Keratinocyte (primary cell): ENCODE measurements at places on chromosomes 13 and 19. TPM values are rescaled to one million over a fixed set of nuclear protein-coding genes. Genes with fewer than 3 reads are reported as not detected.

TEX101 gene
- 0.18 TPM in 1 of 3 replicates, not detected in the others for polyA plus RNA-seq

DNA sequence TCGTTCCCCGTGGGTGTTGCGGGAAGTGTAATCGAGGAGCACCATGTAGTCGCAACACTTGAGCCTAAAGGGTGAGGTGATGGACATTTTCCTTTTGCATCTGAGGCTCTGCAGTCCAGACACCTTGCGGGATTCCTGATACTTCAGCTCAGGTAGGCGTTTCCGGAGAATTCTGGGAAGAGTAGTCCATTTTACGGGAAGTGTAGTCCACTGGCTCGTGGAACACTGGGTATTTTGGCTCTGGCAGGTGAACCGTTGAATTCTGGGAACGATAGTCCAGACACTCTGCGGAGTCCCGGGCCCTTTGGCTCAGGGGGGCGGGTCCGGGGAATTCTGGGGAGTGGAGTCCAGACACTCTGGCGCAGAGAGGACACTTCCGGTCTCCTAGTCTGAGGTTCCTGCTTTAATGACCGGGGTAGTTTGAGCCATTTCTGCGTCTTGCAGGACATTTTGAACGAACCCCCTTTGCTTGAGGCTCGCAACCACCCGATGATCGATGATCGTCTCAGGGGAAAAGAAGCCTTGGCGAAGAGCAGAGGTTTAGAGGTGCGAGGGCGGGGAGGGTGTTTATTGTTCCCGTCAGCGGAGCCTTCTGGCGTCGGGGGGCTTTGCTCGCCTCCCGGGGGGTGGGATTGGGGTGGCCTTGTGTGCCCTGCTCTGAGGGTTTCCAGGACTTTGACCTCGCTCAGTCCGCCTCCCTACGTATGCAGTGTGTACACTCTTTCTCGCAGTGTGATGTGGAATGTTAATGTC, at the start of gene ZNF223:
TSS of gene ZNF223 (plus strand) at position 387 of the 753 bp plus-strand sequence. CDS start 3,141 bp downstream, outside the sequence.
- peaks cover 3% of the 10 kb centered on the region for H3K36me3 ChIP-seq
- peaks cover 9% of the 10 kb centered on the region for H3K4me1 ChIP-seq
- H3K27me3 ChIP-seq, result no peaks in the 10 kb centered on the region
- H3K27ac ChIP-seq, result peak within 1 kb of the TSS; percentile 65
- peak; percentile 54 for DNase-seq

- no peaks in the 10 kb centered on the region for H3K27me3 ChIP-seq
- no peak overlapping the region for H3K27ac ChIP-seq
- H3K4me1 ChIP-seq, result no peaks in the 10 kb centered on the region
These were observed 44.7 kb downstream of the TM9SF2 start for GRCh38 chr13:99545979-99546378.

- H3K36me3 ChIP-seq, result no peaks in the 10 kb centered on the region
- no peak overlapping the region for H3K4me3 ChIP-seq
- H3K27me3 ChIP-seq, result no peaks in the 10 kb centered on the region
- DNase-seq, result no peak
- H3K4me1 ChIP-seq, result no peaks in the 10 kb centered on the region
These were observed 760.7 kb upstream of the SLITRK6 start for GRCh38 chr13:86559901-86560300.

DNA sequence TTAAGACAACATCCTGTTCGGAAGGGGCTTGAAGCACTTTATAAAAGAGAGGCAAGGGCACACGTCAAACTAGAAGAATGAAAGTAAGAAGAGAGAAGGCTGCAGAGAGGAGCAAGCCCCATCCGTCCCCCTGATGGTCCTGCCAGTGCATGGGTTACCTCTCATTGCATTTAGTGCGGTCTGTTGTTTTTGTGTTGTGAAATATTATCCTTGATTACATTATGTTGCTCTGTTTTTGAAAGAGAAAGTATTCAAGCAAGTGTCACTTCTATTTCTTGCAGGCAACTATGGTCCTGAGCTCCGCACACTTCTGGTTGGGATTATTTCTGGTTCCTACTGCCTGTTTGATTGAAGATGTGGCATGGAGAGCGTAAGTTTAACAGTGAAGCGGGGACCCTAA, 90.5 kb downstream of the SHISA2 start:
- H3K36me3 ChIP-seq, result no peaks in the 10 kb centered on the region
- no peak for DNase-seq
- H3K27me3 ChIP-seq, result no peaks in the 10 kb centered on the region
- H3K27ac ChIP-seq, result no peak overlapping the region
- H3K4me3 ChIP-seq, result no peak overlapping the region
- no peaks in the 10 kb centered on the region for H3K4me1 ChIP-seq
